ENCODE measurements at places on chromosomes 7 and 10.

DNA sequence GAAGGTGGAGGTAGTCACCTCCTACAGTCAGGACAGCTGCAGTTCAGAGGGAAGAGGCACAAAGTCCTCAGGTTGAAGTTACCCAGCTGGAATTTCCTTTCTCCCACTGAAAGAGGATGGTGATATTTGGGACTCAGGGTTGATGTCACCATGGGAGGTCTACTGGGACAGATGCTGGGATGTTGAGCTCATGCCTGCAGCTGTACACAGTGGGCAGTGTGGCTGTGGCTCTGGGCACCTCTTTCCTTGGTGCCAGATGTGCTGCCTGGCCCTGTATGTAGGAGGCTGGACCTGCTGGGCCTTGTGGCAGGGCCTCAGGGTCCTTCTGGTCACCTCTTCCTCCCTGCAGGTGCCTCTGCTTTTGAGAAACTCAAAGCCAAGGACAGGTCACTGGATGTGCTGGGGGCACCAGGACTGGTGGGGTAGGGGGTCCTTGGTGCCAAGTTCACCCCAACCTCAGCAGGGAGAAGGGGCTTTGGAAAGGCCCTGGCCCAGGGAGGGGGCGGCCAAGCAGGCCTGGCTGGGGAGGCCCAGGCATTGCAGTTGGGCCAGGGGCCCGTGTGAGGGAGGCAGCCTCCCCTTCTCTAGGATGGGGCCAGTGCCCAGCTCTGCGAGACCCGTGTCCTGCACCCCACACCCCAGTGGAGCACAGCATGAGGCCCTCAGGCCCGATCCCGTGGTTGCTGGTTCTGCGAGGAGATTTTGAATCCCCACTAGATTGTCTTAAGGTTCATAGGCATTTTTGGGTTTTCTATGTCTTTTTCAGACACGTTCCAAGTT is 103.1 kb downstream of the BMS1 start:
- no peaks in the 10 kb centered on the region for H3K4me1 ChIP-seq
- no peak overlapping the region for H3K27ac ChIP-seq
- no peak overlapping the region for H3K4me3 ChIP-seq
- no peaks in the 10 kb centered on the region for H3K36me3 ChIP-seq
- no peak for DNase-seq

- H3K27ac ChIP-seq, result no peak overlapping the region
- peaks cover 2% of the 10 kb centered on the region for H3K4me1 ChIP-seq
- H3K36me3 ChIP-seq, result no peaks in the 10 kb centered on the region
- no peak for DNase-seq
Measured at GRCh38 chr7:130334274-130334673, 10.3 kb upstream of the CPA5 start.

- H3K27me3 ChIP-seq, result no peaks in the 10 kb centered on the region
- H3K27ac ChIP-seq, result no peak overlapping the region
- DNase-seq, result no peak
- no peaks in the 10 kb centered on the region for H3K36me3 ChIP-seq
- H3K4me3 ChIP-seq, result no peak overlapping the region
Measured at GRCh38 chr10:99858849-99859248, 76.4 kb downstream of the ABCC2 start.

- DNase-seq, result peak; percentile 55
- no peaks in the 10 kb centered on the region for H3K27me3 ChIP-seq
- no peaks in the 10 kb centered on the region for H3K36me3 ChIP-seq
- H3K27ac ChIP-seq, result no peak overlapping the region
Measured at GRCh38 chr10:19488592-19489280, 327.5 kb upstream of the PLXDC2 start.

DNA sequence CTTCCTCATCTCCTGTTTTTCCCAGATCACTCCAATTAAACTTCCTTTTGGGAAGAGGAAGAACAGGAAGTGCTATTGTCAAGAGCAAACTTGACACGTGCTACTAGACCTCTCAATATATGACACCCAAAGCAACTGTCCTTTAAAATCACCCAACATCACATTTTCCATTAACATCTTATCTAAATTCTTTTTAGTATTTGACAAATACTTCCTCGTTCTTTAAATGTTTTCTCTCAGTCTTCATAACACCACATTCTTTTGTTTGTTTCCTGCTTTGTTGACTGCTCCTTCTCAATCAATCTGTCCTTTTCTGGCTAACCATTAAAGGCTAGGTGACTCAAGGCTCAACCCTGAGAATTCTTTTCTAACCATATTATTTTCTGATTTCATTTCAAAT is 7.1 kb upstream of the TFPI2 start:
- H3K4me1 ChIP-seq, result no peaks in the 10 kb centered on the region
- H3K27me3 ChIP-seq, result no peaks in the 10 kb centered on the region
- no peak overlapping the region for H3K4me3 ChIP-seq
- no peak for DNase-seq
- H3K36me3 ChIP-seq, result no peaks in the 10 kb centered on the region
- H3K27ac ChIP-seq, result no peak overlapping the region

- no peaks in the 10 kb centered on the region for H3K4me1 ChIP-seq
- DNase-seq, result no peak
- H3K27ac ChIP-seq, result no peak overlapping the region
- H3K27me3 ChIP-seq, result no peaks in the 10 kb centered on the region
Measured at GRCh38 chr10:106957823-106958588, 206.5 kb downstream of the SORCS1 start.

DNA sequence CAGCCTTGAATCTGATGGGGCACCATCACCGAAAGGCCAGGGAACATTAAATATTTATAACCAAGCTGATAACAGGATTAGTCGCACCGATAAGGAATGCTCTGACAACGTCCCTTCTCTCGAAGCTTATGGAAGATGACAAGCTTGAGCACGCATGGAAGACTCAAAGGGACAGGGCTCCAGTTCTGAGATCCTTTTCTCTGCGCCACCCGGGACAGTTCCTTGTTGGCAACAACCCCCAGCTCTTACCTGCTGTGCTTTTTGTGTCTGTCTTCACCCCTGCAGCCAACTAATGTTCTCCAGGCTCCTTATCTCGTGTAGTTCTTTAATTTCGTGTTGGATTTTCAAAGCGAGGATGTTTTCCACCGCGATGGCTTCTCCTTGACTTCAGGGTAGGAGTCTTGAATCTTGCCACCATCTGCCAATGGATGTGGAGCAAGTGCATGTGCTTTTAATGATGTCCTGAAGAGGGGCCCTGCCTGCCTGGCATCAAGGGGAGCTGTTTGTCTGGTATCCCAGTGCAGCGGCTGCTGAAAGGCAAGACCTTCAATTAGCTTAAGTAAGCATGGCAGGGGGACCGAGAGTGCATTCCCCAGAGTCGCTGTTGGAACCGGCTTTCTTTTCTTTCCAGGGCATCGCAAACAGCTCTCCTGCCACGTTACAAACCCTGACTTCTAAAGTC is 354 bp upstream of the FERD3L start:
- H3K27ac ChIP-seq, result no peak overlapping the region
- peaks cover 26% of the 10 kb centered on the region for H3K27me3 ChIP-seq
- no peak for DNase-seq
- no peaks in the 10 kb centered on the region for H3K4me1 ChIP-seq
- H3K4me3 ChIP-seq, result peak overlapping the region; percentile 29

DNA sequence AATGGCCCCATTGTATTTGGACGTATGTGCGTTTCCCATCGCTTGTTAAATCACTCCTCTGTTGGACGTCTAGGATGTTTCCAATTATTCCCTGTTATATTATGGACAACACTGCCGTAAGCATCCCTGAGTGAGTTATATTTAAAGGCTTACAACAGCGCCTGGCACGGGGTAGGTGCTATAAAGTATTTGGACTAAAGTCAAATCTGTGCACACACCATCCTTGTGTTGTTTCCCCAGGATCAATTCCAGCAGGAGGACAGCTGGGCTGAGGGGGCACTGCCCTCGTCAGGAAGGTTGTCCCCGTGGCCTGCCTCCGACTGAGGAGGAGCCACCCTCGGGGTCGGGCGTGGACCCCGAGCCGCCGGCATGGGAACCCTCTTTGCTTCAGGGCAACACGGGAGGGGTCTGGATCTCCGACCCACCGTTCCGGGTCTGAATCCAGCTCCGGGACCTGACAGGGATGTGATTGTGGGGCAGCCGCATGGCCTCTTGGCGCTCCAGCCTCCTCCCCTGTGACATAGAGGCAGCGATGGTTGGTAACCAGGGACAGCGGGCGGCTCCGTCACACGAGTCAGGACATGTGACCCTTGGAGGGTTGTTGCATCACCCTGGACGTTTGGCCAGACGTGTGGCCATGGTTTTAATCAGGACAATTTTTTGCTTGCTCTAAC is 1.5 kb upstream of the JAKMIP3 start:
- peaks cover 12% of the 10 kb centered on the region for H3K4me1 ChIP-seq
- H3K27ac ChIP-seq, result no peak overlapping the region
- H3K36me3 ChIP-seq, result no peaks in the 10 kb centered on the region
- H3K4me3 ChIP-seq, result no peak overlapping the region
- no peaks in the 10 kb centered on the region for H3K27me3 ChIP-seq

DNA sequence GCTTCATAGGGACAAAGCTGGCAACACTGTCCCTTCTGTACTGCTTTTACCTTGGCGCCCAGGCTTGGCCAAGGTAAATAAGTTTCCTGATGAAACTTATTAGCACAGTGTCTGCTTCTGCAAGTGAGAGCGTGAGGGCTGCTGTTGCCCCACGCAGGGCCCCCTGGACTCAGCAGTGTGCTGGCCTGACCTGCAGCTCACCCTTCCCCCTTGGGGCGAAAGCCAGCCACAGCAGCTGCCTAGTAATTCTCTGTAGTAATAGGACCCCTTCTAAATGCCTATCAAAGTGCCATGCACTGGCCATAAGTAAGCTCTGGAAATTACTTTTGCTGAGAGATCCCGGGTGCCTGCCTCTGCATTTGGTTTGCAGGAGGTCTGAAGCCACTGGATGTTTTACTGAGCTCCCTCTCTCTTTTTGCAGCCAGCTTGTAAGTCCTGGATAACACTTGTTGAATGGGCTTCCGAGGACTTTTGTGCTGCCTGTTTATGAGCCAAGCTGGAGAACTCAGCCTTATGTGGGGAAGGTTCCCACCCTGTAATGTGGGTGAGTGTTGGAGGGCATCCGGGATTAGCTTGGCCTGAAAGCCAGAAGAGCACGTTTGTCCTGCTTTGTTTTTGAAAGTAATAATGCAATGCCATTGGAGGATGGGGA is 293.9 kb downstream of the C7orf25 start:
- H3K27me3 ChIP-seq, result no peaks in the 10 kb centered on the region
- no peaks in the 10 kb centered on the region for H3K36me3 ChIP-seq
- H3K27ac ChIP-seq, result no peak overlapping the region
- peak; percentile 13 for DNase-seq
- H3K4me1 ChIP-seq, result no peaks in the 10 kb centered on the region
- no peak overlapping the region for H3K4me3 ChIP-seq

GRCh38 chr10:75959912-75960311 is 528.5 kb downstream of the LRMDA start:
- no peaks in the 10 kb centered on the region for H3K4me1 ChIP-seq
- no peak for DNase-seq
- H3K27ac ChIP-seq, result no peak overlapping the region
- H3K27me3 ChIP-seq, result no peaks in the 10 kb centered on the region
- no peaks in the 10 kb centered on the region for H3K36me3 ChIP-seq

- no peak overlapping the region for H3K27ac ChIP-seq
- no peaks in the 10 kb centered on the region for H3K36me3 ChIP-seq
- DNase-seq, result no peak
Measured at GRCh38 chr7:158450476-158451124, 137.0 kb downstream of the PTPRN2 start.

- H3K36me3 ChIP-seq, result no peaks in the 10 kb centered on the region
- no peak overlapping the region for H3K27ac ChIP-seq
- peaks cover 1% of the 10 kb centered on the region for H3K4me1 ChIP-seq
- H3K27me3 ChIP-seq, result no peaks in the 10 kb centered on the region
- no peak overlapping the region for H3K4me3 ChIP-seq
Measured at GRCh38 chr10:116637830-116638229, 17.1 kb downstream of the PNLIPRP2 start.

GRCh38 chr10:4214908-4215307 is 429.9 kb upstream of the KLF6 start:
- no peak overlapping the region for H3K4me3 ChIP-seq
- peaks cover 2% of the 10 kb centered on the region for H3K4me1 ChIP-seq
- no peaks in the 10 kb centered on the region for H3K36me3 ChIP-seq
- no peaks in the 10 kb centered on the region for H3K27me3 ChIP-seq

- H3K4me1 ChIP-seq, result peaks cover 1% of the 10 kb centered on the region
- no peaks in the 10 kb centered on the region for H3K27me3 ChIP-seq
- no peak for DNase-seq
- no peak overlapping the region for H3K4me3 ChIP-seq
- H3K36me3 ChIP-seq, result no peaks in the 10 kb centered on the region
Measured at GRCh38 chr7:155269766-155270585, 27.7 kb upstream of the INSIG1 start.

- no peaks in the 10 kb centered on the region for H3K27me3 ChIP-seq
- H3K36me3 ChIP-seq, result no peaks in the 10 kb centered on the region
- H3K4me1 ChIP-seq, result peaks cover 10% of the 10 kb centered on the region
Measured at GRCh38 chr10:128063736-128064107, 62.5 kb downstream of the MKI67 start.

DNA sequence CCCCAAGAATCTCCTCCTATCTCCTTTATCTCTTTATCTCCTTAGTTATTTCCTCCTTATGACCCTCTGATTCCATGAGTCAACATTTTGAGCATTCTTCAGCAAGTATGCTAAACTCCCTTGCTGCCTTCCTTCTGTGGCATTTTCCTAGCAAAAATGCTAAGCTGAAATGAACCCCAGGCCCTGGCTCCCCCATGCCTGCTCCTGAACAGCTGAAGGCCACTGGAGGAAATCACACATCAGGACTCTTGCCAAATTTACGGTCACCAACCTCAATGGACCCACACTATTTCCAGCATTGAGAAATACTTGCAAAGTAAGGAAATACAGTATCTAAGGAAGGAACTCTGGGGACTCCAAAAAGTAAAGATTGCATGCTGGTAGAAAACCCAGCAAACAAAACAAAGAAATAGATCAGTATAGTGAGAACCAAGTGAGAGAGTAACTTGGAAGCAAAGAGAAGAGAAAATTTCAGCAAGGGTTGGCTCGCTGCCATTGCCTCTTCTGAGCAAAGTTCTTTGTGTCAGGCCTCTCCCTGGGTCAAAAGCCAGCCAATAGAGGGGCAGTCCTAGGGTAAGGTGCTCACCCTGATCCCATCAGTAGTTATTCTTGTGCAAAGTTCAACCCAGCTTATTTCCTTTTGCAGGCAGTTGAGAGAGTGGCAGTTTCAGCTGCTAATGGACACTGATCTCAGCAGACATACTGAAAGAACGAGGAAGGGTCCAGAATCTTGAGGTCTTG is 5.1 kb upstream of the PLEKHS1 start:
- H3K36me3 ChIP-seq, result no peaks in the 10 kb centered on the region
- DNase-seq, result no peak
- no peaks in the 10 kb centered on the region for H3K27me3 ChIP-seq
- no peaks in the 10 kb centered on the region for H3K4me1 ChIP-seq
- H3K4me3 ChIP-seq, result no peak overlapping the region

GRCh38 chr10:99769706-99770105 is 12.7 kb upstream of the ABCC2 start:
- no peak for DNase-seq
- no peak overlapping the region for H3K27ac ChIP-seq
- H3K4me1 ChIP-seq, result no peaks in the 10 kb centered on the region

- H3K27me3 ChIP-seq, result no peaks in the 10 kb centered on the region
- H3K4me1 ChIP-seq, result 0 out of 2 replicates have a peak, but pooled peaks cover 2% of the 10 kb centered on the region
- DNase-seq, result no peak
- H3K4me3 ChIP-seq, result no peak overlapping the region
Measured at GRCh38 chr10:1107679-1108078, 51.5 kb downstream of the WDR37 start.

DNA sequence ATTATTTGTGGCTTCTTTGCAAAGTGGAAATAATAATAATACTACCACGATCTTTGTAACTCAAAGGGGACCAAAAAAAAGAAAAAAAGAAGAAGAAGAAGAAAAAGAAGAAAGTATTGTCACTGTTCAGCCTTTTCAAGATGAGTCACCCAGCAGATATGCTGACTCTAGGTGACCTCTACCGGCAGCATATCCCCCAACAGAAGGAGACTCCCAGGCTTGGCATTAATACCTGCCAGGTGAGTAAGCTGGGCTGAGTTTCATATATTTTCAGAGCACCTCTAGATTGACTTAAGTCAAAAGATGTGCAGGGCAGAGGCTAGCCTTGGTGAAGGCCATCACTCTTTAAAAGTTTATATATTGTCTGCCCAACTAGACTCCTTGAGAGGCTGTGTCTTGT is 30.4 kb upstream of the GPR26 start:
- no peaks in the 10 kb centered on the region for H3K27me3 ChIP-seq
- H3K27ac ChIP-seq, result no peak overlapping the region
